ENCODE measurements at places on chromosomes 1 and 21. TPM values are rescaled to one million over a fixed set of nuclear protein-coding genes. Genes with fewer than 3 reads are reported as not detected.

The DYNLT4 gene
- 0.72 TPM for total RNA-seq

The ITGB2 gene
- total RNA-seq: 0.74 TPM

The STIL gene
- total RNA-seq: 12.3 TPM

The KRTAP19-4 gene
- total RNA-seq: not detected

- no peak for DNase-seq
Measured at GRCh38 chr1:160362168-160362957, 4.5 kb upstream of the NHLH1 start.

- peak; percentile 19 for DNase-seq
Measured at GRCh38 chr1:2229037-2229864, 1.1 kb downstream of the SKI start.

GRCh38 chr1:206679738-206680211 is 4.9 kb upstream of the MAPKAPK2 start:
- no peak for DNase-seq

- DNase-seq: no peak
Measured at GRCh38 chr1:10721381-10722321, 74.8 kb downstream of the CASZ1 start.

DNA sequence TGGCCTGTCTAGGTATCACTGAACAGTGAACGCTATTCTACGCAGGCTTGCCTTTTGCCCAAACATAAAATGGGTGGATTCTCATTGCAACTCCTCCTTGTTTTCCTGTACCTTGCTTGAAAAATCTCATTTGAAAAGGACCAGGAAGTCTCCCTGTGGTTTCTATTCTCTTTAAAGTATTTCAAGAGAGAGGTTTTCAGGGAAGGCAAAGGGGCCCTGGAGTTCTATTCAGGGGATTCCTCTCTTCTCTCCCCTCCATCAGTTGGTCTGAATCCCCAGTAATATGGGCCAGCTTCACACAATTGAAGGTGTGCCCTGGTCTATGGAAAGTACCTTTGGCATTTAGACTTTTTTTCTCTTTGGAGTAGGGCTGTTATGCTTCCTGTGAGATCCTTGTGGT is 311.3 kb downstream of the RGS7 start:
- DNase-seq: no peak

GRCh38 chr1:201020721-201021629 is 2.5 kb downstream of the KIF21B start:
- no peak for DNase-seq

DNA sequence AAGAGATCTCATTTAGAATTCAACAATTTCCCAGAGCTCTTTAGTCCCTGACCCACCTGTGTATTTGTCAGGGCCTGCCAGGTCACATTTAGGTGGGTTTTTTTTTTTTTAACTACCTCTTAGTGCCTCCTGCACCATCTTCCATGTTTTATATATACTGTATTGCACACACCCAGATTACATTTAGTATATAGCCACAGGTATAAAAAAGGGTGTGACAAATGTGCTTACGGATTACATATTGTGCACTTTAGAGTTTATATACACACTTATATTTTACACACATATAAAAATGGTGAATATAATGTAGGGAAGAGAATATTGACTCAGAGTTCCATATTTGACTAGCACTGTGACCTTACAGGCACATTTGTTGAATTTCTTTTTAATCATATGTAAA is 17.4 kb upstream of the LRIG2 start:
- no peak for DNase-seq

Measured in mesothelial cell of epicardium (in vitro differentiated cells).